Stimulated activated naive CD8-positive, alpha-beta T cell treated with anti-CD3 and anti-CD28 coated beads, Interleukin-15, Interleukin-2, amounts not matched to agents 100 U/mL and 50 U/mL, for 24 hours (primary cell): ENCODE measurements at places on chromosomes 5 and 9.
A peak's percentile ranks its signal among the peaks of the same experiment; 100 is the strongest.

DNA sequence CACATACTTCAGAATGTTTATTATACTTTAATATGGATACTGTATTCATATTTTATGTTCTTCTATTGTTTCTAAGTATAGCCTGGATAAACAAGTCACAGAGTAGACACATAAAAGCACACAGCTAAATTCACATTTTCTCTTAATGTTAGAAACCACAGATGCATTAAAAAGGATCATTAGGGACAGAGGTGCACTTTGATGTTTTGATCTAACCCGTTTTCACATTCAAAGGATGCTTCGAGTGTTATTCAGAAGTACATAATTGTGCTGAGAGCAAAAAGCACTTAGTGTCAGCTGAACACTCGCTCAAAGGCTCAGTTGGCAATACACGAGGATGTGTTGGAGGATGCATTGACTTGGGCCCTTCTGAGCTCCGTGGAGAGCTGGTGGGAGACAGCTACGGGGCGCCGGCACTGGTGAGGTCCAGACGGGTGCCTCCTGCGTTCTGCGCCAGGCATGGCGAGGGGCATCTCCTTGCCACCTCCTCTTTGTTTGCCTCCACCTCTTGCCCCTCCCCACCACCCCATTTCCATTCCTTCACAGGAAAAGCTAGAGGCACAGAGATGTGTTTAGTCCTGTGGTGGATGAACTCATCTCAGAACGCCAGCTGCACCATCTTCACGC lies 35.5 kb downstream of the MED10 start:
- no peak for DNase-seq

DNA sequence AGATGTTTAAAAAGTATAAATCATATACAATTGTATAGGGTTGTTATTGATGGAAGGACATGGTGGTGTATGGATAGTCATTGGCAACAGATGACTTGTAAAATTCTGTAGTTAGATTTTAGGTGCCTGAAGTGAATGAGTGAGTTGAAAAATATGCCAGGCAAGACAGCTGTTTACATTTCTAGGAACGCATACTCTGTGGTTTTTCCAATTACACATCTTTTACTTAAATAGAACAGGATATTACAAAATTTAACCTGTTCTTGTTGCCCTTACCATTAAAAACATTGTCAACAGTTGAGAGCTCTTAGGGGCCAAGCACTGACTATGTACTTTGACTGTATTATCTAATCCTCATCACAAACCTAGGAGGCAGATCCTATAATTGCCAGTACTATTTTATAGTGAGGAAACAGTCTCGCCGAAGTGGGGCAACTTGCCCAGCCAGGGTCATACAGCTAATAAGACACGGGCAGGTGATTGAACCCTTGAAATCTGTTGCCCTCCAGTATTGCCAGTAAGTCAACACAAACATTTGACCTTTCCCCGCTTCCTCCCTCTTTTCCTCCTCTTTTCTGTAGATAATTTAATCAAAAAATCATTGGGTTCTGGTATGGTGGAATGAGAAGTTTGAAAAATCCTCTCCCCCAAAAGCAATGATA lies 88.6 kb downstream of the MACROH2A1 start:
- DNase-seq = no peak

DNA sequence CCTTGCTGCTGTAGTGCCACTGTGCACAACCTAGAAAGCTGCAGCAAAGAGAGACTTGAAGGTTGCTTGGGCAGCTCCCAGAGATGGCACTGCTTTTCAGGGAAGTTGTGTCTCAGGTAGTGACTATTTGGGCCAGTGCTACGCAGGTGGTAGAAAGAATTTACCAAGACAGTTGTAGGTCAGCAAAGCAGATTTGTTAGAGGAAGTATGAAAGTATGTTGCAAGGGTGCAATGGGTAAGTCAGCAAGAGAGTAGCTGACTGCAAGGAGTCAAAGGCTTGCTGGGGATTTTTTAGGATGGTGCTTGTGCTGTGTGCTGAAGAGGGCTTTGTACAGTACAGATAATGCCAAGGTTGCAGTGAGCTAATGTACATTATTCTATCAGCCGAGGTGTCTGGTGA lies 33.5 kb upstream of the SPARC start:
- DNase-seq = no peak

DNA sequence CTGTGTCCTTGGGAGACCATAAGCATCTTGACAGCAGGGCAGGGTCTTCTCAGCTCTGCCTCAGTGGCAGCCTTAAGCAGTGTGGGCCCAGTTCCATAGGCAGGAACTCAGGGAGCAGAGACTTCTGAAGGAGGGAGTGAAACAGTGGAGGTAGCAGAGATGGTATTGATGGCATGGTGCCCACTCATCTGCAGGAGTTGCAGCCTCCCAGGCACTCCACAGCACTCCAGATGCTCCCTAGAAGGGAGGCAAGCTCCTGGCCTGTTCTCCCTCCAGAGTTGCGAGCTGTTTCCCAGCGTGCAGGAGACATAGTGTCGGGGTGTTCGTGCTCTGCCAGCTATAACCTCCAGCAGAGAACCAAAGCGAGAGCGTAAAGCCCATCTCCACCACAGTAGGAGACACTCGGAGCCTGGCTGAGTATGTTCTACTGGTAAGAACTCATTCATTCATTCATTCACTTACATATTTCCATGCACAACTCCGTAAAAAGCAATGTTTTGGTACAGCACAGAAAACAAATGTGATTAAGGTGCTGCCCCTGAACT lies 31.4 kb upstream of the UNC5A start:
- DNase-seq = no peak

GRCh38 chr5:122846051-122846550 lies 688 bp downstream of the SNX24 start:
- DNase-seq = no peak

DNA sequence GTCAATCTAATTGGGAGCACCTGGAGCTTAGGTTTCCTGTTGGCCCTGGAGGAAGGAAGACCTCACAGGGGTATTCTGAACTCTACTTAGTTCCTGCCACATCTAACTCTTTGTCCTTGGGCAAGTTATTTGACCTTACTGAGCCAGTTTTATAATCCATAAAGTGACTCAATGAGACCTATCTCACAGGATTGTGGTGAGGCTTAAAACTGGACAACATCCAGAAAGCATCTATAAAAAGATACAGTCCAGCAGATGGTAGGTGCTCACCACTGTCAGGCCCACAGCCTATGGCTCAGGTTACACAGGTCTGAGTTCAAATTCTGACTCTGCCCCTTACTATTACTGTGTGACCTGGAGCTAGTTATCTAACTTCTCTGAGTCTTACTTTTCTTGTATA lies 23.3 kb downstream of the KCNV2 start:
- no peak for DNase-seq

DNA sequence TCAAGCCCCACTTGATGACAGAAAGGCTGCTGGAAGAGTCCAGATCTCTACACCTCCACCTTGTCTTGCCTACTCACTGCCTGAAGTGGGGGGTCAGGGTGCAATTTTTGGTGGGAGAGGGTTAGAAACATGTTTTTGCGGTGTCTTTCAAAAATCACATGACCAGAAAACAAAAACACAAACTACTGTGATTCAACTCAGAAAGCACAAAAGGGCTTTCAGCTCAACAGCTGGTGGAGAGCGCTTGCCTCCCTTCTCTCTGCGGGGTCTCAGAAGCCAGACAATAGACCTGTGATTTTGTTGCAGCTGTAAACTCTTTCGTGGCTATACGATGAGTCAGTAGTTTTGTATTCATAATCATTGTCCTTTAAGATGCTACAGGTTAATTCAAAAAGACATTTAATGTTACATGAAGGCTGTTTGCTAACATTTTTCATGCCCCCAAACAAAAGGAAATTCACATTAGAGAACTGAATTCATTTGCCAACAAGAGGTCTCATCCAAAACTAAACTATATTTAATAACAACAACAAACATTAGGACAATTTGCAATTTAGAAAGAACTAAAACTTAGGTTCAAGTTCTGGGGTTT lies 172.6 kb upstream of the RAI14 start:
- no peak for DNase-seq

DNA sequence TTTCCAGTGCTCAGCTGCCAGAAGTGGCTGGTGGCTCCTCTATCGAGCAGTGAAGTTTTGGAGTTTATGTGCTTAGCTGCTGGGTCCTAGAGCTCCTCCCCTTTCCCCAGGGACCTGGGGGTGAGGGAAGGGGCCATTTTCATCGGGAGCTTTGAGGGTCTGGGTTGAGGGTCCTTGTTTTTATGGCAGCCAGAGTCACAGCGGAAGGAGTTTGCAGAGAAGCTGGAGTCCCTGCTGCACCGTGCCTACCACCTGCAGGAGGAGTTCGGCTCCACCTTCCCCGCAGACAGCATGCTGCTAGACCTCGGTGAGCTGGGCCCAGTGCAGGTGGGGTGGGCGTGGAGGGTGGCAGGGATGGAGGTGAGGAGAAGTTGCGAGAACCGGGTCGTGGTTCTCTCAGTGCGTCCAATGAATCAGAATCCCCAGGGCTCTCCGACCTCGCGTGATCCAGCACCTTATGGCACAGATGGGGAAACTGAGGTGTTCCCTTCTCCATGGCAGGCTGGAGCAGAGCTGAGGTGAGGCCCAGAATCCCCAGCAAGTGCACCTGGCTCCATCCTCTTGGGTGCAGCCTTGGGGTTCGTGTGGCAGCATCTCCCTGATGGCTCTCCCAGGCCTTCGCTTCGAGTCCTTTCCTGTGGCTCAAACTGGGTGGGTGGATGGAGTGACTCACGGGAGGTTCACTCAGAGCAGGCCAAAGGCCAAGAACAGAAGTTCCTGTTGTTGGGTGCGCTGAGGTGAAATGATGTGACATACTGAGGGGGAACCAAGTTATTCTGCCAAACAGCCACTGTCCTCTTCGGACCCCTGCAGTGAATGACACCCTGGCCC lies 21.7 kb upstream of the DOLPP1 start:
- DNase-seq = no peak

DNA sequence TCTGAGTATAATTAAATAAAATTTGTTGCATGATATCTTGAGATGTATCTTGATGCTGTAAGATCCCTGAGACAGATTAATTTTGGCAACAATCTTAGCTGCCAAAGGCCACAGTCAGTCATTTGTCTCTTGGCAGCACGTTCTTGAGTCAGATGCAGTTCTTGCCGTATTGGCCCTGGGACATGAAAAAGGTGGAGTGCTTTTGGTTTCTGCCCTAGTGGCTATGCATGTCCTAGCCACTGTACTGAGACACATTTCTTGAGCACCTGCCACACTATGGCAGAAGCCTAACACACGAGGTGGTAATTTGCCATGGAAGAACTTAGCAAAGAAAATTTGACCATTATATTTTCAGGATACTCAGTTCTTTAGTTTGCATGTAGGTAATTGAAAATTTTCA lies 45.0 kb upstream of the PHF2 start:
- no peak for DNase-seq

GRCh38 chr9:118418887-118419565 lies 714.8 kb downstream of the TLR4 start:
- no peak for DNase-seq

- DNase-seq = no peak
Measured at GRCh38 chr5:124772457-124773200, 26.2 kb upstream of the ZNF608 start.

DNA sequence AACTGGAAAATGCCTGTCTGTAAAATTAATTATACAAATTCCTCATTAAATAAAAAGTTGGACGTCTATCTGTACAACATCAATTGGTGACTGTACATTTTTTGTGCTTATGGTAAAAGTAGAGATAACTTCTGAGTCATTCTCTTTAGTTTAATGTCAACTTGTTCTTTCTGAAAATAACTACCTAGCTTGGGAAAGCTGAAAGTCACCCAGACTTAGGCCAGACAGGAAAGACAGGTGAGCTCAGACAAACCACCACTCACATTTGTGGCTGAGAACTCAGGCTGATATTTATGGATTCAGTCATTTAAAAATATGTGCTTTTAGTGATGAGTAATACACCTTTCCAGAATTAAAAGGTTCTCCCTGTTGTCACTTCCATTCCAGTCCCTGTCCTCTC lies 31.9 kb upstream of the ENTREP1 start:
- no peak for DNase-seq

GRCh38 chr9:129929496-129930125 lies 94.4 kb downstream of the USP20 start:
- DNase-seq = no peak

GRCh38 chr9:104743376-104743985 lies 4.0 kb upstream of the NIPSNAP3A start:
- DNase-seq = no peak

- no peak for DNase-seq
Measured at GRCh38 chr5:142979636-142980035, 209.5 kb downstream of the ARHGAP26 start.

DNA sequence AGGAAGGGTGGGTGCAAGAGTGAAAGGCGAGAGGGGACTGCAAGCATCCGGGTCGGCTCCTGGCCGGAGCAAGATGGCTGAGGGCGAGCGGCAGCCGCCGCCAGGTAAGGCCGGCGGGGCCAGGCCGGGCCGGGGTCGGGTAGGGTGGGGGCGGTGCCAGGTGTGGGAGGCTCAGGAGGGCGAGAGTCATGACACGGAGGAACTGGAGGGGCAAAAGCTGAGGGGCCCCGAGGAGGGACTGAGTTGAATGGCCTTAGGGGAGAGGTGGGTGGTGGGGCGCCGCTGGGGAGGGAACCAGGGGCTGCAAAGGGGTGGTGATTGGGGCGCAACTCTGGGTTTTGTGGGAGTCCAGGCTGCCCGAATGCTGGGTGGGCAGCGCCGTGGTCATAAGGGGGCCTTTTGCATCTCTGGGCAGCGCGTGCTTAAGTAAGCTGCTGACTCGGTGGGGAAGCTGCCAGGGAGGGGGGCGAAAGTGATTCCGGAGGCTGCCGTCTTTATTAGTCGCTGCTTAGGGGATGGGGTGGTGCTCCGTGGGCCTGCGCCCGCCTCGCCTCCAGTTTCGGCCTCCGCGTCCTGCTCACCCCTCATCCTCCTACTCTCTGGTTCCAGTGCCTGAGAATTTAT lies 425 bp downstream of the PTPA start:
- DNase-seq = peak; percentile 35

- no peak for DNase-seq
Measured at GRCh38 chr9:113958556-113958955, 82.4 kb downstream of the ZNF618 start.

DNA sequence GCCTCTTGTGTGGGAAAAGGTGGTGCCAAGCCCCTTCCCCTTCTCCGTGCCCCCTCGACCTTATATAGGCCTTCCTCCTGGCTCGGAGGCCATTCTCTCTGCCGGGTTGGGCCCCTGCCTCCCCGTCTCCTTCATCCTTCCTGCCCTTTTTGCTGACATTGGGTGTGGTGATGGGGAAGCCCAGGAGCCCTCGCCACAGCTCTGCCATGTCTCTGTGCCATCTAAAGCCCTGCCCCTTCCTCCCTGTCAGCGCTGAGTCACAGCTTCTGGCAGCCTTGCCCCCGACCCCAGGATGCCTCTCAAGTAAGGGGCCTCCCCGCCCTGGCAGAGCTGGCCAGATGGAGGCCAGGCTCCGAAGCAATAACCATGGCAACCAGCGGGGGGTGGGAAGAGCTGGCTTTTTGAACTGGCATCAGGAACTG lies 30.4 kb downstream of the JADE2 start:
- DNase-seq = peak; percentile 94

- DNase-seq = no peak
Measured at GRCh38 chr9:9002826-9003583, 1203.4 kb upstream of the DMAC1 start.

GRCh38 chr9:101242651-101243050 lies 142.2 kb downstream of the BAAT start:
- DNase-seq = no peak
